Cortex of kidney (tissue), 1 donor: ENCODE measurements at places on chromosomes 6 and 20.

- DNase-seq = no peak
These were observed 27.9 kb downstream of the FIG4 start for GRCh38 chr6:109718991-109719390.

GRCh38 chr6:161418463-161418945, 144.6 kb upstream of the AGPAT4 start:
- DNase-seq = no peak

- no peak for DNase-seq
These were observed 22.4 kb upstream of the TGM2 start for GRCh38 chr20:38187517-38187916.

- DNase-seq = no peak
These were observed 31.4 kb downstream of the BEND3 start for GRCh38 chr6:107083921-107084320.

- DNase-seq = no peak
These were observed 55.1 kb downstream of the IRF4 start for GRCh38 chr6:446418-447366.

- no peak for DNase-seq
These were observed 42.4 kb downstream of the TXLNB start for GRCh38 chr6:139249395-139249794.

DNA sequence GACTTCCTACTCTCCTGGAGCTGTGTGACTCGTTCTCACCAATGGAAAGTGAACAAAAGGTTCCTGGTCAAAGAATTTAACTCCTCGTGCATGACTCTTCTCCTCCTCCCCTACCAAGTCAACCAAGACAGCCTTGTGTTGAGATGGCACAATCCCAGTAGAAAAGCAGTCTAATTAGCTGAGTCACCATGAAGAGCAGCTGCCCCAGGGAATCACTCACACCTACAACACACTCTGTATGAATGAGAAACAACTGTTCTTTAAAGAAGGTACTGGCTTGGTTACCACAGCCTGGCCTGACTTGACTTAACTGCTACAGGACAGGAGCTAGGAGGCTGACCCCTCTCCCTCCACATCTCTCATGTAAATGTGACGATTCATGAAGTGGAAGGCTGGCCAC, 2.9 kb upstream of the HLA-DOB start:
- no peak for DNase-seq

GRCh38 chr6:161100072-161100471, 108.5 kb downstream of the MAP3K4 start:
- DNase-seq = no peak

GRCh38 chr6:6969761-6970223, 138.0 kb upstream of the RREB1 start:
- DNase-seq = no peak

- DNase-seq = no peak
These were observed 265.0 kb upstream of the TAB2 start for GRCh38 chr6:149052350-149053106.

- DNase-seq = no peak
These were observed 429.7 kb downstream of the EPHA7 start for GRCh38 chr6:92989656-92990055.

GRCh38 chr6:70369332-70369950, 43.9 kb upstream of the FAM135A start:
- no peak for DNase-seq

DNA sequence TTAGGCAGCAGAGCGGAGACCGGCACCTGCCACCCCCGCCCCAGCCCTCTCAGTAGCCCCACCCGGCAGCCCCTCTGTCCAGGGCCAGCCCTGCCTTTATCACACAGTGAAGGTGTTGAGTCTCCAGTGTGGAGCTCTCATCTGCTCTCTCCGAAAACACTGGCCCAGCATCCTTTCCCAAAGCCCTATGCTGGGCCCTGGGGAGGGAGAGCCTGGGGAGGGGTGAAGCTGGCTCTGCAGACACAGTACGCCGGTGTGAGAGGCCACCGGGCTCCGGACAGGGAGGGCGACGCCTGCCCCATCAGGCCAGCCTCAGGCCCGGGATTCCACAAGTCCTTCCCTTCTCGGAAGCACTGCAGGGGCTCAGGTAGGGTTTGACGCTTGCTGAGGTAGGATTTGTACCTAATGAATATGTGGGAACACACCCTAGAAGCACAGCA, 186.9 kb downstream of the ERMARD start:
- no peak for DNase-seq

DNA sequence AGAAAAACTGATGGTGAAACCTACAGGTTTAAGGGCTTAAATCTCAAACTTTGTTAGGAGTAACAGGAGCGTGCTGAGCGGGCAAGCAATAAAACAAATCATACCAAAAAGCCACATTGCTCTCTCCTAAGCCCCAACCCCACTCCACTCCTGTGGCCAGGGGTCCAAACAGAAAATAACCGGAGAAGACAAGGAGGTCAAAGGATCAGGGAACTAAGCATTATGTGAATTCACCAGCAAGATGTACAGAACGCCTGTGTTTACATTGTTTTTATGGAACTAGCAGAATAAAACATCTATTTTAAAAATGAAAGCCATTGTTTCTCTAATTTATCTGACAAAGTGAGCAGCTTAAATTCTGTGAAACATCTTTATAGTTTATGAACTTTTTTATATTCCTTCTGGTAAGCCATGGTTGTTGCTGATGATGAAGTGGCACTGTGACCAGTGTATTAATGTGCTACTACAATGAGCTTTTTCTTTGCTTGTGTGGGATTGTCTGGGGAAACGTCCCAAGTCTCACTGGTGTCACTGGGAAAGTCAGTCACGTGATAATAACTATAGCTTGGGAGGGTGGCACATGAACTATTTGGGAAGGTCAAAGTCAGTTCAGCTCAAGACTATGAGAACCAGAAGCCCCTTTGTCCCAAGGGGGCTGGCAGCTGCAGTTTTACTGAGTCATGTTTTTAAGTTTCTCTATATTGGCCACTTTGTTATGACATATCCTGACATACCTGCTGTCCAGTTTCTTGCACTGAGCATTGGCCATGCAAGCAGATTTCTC, 9.8 kb downstream of the FAM210B start:
- no peak for DNase-seq

- DNase-seq = no peak
These were observed 10.7 kb upstream of the TCFL5 start for GRCh38 chr20:62872184-62872847.

GRCh38 chr20:5933802-5934436, 16.4 kb downstream of the TRMT6 start:
- no peak for DNase-seq

- DNase-seq = no peak
These were observed 48.7 kb upstream of the EXOC2 start for GRCh38 chr6:741410-742339.

- no peak for DNase-seq
These were observed 37.5 kb upstream of the HAO1 start for GRCh38 chr20:7977709-7978108.

GRCh38 chr20:42739683-42740082, 450.0 kb downstream of the PTPRT start:
- DNase-seq = no peak

DNA sequence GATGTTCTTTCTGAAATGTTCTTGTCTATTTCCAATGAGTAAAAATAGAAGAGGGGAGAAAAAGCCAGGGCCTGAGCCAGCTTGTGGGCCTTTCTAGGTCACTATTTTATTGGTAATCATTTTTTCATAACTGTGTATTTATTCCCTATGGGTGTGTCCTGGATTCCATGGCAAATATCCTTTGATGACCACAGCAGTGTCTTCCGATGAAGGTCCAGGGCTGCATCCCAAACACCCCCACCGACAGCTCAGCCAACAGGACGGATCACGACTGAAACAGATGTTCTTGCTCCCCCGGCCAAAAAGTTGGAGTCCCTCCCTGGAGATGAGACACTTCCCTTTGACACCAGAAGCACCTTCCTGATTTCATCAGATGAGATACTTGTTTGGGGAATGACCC, 105.4 kb upstream of the PLEKHG1 start:
- no peak for DNase-seq

DNA sequence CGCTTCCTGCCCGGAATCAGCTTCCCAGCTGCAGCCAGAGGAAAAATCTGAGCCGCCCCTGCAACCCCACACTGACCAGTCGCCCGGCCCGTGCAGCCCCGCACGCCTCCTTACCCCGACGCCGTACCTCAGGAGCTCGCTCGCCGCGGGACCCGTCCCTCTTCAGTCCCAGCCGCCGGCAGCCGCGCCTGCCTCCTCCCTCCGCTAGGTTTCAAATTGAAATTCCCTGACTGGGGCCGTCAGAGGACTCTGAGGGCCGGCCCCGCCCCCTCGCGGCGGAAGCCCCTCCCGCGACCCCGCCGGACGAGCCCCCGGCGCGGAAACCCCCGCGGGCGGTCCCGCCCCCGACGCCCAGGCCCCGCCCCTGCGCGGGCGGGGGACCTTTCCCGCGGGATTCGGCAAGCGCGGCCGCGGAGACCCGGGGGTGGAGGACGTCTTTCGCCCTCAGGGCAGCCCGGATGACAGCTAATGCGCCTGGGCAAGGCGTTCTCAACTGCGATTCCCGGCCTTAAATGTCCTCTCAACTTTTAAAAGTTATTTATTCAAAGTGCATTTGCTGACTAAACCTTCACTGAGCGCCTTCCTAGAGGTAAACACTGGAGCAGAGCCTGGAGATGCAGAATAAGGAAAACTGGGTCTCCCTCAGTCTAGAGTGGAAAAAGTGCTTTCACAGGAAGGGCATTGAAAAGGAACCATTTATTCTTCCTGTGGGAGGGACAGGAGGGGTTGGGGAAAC, at the start of gene EPB41L2:
Gene EPB41L2, minus strand, starts transcription at position 218 of the 736 bp plus-strand sequence. CDS start 106,760 bp downstream, outside the sequence.
- peak; percentile 38 for DNase-seq

- no peak for DNase-seq
These were observed 119.6 kb downstream of the TFAP2C start for GRCh38 chr20:56748476-56749377.

GRCh38 chr6:27562027-27562410, 89.1 kb upstream of the ZNF184 start:
- no peak for DNase-seq

DNA sequence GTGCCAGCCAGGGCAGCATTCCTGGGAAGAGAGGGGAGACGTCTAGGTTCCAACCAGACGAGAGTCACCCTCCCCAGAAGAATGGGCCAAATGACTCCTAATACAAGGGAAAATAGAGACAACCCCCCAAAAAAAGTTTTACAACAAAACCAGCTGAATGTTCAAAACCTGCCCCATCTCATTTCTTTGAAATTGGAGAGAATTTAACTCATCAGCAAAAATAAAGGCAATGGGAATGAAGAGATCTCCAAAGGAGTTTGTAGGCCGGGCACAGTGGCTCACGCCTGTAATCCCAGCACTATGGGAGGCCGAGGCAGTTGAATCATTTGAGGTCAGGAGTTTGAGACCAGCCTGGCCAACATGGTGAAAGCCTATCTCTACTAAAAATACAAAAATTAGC, 9.7 kb upstream of the EMILIN3 start:
- DNase-seq = no peak

DNA sequence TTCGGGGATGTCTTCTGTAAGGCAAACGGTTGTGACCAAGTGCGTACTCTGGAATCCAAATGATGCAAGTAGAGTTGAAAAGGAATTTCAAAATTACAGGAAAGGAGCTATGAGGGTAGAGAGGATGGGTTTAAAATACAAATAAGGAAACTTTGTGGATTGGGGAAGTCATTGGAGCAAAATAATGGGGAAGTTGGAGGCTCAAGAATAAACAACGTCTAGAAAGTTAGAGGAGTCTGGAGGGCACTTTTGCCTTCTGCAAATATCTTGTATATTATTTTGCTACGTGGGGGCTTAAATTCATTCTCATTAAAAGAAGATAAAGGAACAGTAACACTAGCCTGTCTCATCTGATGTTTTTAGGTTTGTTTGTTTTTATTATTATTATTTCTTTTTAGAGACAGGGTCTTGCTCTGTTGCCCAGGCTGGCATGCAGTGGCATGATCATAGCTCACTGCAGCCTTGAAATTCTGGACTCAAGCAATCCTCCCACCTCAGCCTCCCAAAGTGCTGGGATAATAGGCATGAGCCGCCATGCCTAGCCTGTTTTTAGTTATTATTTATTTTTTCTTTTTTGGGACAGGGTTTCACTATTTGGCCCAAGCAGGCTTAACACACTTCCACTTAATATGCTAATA, 55.0 kb upstream of the TNFAIP3 start:
- no peak for DNase-seq

GRCh38 chr6:118523216-118523615, 24.9 kb upstream of the PLN start:
- DNase-seq = no peak

- DNase-seq = no peak
These were observed 209.0 kb upstream of the NT5E start for GRCh38 chr6:85240787-85241385.

- no peak for DNase-seq
These were observed 88.3 kb downstream of the SASH1 start for GRCh38 chr6:148430897-148431296.

DNA sequence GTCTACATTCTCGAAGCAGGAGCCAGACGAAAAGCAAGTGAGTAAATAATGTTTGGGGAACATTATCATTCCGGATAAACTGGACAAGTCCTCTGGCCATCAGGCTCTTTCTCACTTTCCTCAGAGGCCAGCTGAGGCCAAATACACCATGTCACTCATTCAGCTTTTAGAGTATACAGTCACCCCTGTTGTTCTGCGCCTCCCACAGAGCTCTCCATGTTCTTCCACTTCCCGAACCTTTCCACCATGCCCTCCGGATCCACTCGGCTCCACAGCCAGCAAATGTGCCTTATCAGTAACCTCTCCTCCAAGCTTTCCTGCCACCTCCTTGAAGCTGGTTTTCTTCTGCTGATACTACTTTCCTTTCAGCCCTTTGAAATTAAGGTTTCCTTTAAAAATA, 31.7 kb downstream of the LATS1 start:
- no peak for DNase-seq

- DNase-seq = no peak
These were observed 29.8 kb downstream of the RHAG start for GRCh38 chr6:49606721-49607390.

DNA sequence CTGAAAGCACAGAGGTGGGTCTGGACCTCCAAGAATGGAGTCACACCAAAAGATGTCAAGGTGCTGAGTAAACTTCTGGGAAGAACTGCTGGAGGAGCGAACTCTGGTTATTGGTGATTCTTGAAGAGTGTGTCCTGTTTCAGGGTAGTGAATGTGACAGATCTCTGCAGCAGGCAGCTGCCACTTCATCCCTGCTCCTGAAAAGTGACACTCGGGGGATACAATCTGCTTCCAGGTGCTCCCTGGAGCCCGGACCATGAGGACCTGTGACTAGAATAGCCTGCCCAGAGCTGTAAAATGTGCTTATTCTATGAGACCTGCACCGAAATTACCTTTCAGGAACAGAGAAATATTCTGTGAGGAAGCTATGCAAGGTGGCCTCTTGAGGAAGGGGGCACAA, 191.1 kb downstream of the FOXC1 start:
- DNase-seq = no peak

- no peak for DNase-seq
These were observed 119.6 kb downstream of the TMEM242 start for GRCh38 chr6:157203764-157204163.

DNA sequence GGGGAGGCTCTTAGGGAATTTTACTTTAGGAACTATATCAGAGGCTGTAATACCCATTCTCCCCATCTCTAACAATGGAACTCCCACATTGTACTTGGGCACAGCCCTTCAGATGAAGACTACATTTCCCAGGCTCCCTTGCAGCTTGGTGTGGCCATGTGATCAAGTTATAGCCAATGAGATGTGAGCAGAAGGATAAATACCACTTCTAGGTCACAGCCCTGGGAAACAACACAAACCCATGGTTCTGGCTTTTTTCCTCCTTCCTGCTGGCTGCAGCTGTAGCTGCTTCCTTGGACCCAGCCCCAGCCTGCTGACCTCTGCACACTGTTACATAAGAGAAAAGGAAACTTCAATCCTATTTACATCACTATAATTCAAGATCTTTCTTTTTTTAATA, 445.9 kb upstream of the JARID2 start:
- no peak for DNase-seq
